ENCODE measurements at places on chromosomes 5 and 9.

DNA sequence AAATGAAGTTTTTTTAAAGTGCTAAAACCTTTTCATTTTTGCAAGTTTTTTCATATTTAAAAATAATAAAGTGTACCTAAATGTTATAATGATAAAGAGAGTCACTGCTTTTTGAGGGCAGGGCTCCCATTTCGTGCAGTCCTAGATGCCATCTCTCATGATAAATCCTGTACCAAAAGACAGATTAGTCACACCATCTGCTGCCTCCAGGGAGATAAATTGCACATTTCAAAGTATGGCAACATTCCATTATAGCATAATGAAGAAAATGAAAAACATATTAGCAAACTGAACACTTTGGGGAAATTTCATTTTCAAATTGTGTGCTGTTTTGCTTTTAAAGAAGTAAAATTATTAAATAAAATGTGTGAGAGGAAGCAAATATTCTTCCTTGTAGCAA is 257.2 kb downstream of the KIAA0825 start:
- no peak for DNase-seq

DNA sequence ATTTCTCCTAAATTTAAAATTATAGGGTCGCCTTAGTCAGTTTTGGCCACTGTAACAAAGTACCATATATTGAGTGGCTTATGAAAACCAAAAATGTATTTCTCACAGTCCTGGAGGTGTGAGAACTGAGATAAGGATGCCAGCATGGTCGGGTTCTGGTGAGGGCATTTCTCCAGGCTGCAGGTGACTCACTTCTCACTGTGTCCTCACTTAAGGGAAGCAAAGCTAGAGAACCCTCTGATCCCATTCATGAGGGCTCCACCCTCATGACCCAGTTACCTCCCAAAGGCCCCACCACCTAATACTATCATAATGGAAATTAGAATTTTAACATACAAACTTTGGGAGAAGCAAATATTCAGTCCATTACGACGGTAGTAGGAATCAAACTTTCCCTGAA is 75.1 kb upstream of the FBN2 start:
- no peak for DNase-seq

GRCh38 chr9:96253059-96253696 is 48.8 kb downstream of the HSD17B3 start:
- no peak for DNase-seq

DNA sequence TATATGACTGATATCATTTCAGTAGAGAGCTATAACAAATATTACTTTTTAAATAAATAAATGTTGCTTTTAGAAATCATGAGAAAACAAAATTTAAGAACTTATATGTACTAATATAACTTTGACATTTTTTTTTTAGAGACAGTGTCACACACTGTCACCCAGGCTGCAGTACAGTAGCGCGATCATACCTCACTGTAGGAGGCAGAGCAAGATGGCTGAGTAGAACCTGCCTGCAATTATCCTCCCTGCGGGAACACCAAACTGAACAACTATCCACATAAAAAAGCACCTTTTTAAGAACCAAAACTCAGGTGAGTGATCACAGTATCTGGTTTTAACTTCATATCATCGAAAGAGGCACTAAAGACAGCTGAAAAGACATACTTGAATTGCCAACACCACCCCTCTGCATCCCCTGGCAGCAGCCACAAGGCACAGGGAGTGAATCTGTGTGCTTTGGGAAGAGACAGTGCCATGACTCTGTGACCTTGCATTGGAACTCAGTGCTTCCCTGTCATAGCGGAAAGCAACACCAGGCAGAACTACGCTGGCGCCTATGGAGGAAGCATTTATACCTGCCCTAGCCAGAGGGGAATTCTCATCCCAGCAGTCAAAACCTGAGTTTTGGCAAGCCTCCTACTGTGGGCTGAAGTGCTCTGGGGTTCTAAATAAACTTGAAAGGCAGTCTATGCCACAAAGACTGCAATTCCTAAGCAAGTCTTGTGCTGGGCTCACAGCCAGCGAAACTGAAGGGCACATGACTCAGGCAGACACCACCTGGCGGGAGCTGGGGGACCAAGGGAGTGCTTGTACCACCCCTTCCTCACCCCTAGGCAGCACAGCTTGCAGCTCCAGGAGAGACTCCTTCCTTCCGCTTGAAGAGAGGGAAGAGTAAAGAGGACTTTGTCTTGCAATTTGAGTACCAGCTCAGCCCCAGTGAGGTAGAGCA is 142.7 kb downstream of the FBXL17 start:
- no peak for DNase-seq

DNA sequence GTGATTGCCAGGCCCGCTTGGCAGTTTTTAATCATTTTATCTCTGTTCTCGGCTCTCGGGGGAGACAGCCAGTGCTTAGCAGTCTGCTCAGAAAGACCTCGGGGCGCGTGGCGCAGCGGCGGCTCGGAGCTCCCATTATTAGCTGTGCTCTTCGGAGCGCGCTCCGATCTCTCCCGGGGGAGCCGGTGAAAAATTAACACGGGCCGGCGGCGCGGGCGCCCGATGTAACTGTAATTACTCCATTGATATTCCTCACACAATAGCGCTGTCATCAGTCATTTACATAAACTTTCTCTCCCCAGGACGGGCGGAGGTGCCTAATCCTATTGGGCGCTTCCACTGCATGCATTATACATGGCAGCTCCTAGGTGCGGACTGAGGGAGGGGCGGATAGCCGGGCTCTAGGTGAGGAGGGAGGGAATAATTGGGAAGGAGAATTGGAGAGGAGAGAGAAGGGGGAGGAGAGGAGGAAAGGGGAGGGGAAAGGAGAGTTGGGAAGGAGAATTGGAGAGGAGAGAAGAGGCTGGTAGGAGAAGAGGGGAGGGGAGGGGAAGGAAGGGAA is 24.9 kb downstream of the LMX1B start:
- no peak for DNase-seq

DNA sequence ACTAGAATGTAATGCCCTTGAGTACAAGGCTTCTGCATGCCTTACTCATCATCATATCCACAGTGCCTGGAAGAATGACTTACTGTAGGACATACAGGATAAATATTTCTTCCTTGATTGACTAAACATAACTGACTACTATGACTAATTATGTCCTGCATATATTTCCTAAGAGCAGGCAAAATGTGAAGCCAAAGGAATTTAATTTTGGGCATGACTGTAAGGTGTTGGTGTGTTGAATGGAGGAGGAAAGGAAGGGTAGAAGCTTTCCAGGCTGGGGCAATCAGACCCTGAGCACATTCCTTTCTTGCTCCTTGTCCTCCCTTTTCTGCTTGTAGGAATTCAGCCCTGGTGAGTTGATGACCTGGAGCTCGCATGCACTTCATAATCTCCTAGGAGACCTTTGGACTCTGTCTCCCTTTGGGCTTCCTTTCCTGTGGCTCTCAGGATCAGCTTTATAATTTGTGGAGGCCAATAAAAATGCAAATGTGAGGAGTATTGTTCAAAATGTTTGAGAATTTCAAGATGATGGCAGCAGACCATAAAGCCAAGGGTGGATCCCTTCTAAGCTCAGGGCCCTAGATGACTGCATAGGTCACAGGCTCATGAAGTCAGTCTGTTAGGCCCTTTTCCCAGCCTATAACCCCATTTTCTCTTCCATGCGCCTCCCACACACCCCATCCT is 174.0 kb downstream of the HMHB1 start:
- no peak for DNase-seq

GRCh38 chr5:62568800-62569432 is 9.7 kb upstream of the LRRC70 start:
- no peak for DNase-seq

- DNase-seq, result no peak
These were observed 92.1 kb upstream of the ERBIN start for GRCh38 chr5:65834306-65834705.
